ENCODE measurements at places on chromosomes 1 and 21.

- DNase-seq, result no peak
Observed at GRCh38 chr1:1752636-1753606, 25.3 kb downstream of the NADK start.

- DNase-seq, result no peak
Observed at GRCh38 chr21:44482581-44483287, 27.4 kb downstream of the LRRC3 start.

DNA sequence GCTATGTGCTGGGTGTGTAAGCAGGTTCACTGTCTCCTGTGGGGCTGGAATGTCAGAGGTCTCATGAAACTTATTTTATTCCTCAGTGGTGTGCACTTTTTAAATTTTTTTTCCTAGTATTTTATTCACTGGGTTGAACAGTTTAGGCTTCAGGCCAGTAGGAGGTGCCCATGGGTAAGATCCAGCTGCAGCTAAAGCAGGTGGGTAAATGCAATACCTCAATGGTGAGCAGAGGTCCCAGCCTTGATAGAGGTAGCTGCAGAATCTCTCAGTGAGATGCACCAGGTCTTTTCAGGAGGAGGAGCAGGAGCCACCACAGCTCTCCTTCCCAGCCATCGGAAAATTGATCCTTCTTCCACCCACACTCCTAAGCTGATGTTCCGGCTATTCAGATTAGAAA, 12.6 kb upstream of the OR6N2 start:
- DNase-seq, result no peak

GRCh38 chr1:167627865-167628641, 2.0 kb upstream of the RCSD1 start:
- DNase-seq, result no peak

DNA sequence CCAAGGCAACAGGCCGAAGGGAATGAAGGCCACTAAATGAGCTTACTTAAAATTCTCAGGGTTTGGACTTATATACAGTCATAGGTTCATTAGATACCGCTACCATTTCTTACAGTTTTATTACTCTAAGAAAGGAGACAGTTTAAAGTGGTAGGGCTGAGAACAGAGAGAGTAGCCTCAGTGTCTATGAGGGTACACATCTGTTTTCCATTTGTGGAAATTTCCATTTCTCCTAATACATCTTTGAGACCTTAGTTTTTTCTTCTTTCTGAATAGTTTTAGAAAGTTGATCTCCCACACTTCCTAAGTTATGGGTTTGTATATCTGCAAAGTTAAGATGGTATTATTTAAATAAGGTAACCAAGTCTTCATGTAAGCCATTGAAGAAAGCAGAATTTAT, 1279.1 kb downstream of the NCAM2 start:
- DNase-seq, result no peak

GRCh38 chr1:231653632-231654031, 27.0 kb downstream of the DISC1 start:
- DNase-seq, result no peak

- no peak for DNase-seq
Observed at GRCh38 chr1:19358710-19359109, 46.6 kb downstream of the SLC66A1 start.

- no peak for DNase-seq
Observed at GRCh38 chr1:230898748-230899147, 30.4 kb upstream of the C1orf198 start.

GRCh38 chr1:12598974-12599373, 19.0 kb downstream of the DHRS3 start:
- DNase-seq, result no peak

- no peak for DNase-seq
Observed at GRCh38 chr1:4617506-4617905, 36.9 kb upstream of the AJAP1 start.

- no peak for DNase-seq
Observed at GRCh38 chr1:198986442-198986841, 347.6 kb downstream of the PTPRC start.

- no peak for DNase-seq
Observed at GRCh38 chr1:208438112-208438699, 194.0 kb upstream of the PLXNA2 start.

DNA sequence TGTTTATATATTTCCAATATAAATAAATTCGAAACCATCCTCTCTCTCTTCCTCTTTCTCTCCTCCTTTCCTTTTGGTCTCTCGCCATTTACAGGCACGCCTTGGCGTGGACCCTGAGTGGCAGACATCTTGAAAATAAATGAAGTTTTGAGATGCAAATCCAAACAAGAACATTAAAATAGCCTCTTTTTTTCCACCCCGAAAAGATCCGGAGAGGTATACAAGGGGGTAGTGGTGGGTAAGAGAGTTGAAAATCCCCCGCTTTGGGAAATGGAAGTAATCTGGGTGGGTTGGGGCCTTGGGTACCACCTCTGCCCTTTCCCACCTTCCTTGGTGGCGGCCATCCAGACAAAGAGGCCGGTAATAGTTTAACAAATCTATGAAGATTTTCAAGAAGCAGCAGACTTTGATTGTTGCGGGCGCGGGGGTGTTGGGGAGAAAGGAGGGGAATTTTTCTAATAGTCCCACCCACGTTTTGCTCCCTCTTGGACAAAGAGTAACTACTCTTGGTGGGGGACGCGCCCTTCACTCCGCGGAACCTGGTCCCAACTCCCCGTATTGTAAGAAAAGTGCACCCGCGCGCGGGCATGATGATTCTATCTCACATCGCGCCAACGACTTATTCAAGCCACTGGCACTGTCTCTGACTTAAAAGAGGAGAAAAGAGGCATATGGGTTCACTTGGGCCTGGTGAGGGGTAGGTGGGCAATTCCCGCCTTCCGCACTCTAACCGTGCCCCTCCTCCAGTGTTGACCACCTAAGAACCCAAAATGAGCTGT, 4.0 kb upstream of the FOXD3 start:
- no peak for DNase-seq

DNA sequence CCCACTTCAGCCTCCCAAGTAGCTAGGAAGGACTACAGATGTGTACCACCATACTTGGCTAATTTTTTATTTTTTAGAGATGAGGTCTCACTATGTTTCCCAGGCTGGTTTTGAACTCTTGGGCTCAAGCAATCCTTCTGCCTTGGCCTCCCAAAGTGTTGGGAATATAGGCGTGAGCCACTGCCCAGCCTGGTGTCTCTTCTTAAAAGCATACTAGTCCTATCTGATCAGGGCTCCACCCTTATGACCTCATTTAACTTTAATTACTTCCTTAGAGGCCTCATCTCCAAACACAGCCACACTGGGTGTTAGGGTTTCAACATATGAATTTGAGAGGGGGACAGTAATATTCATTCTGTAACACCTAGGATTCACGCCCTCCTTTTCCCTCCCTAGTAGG, 130.9 kb downstream of the GLIS1 start:
- DNase-seq, result no peak

DNA sequence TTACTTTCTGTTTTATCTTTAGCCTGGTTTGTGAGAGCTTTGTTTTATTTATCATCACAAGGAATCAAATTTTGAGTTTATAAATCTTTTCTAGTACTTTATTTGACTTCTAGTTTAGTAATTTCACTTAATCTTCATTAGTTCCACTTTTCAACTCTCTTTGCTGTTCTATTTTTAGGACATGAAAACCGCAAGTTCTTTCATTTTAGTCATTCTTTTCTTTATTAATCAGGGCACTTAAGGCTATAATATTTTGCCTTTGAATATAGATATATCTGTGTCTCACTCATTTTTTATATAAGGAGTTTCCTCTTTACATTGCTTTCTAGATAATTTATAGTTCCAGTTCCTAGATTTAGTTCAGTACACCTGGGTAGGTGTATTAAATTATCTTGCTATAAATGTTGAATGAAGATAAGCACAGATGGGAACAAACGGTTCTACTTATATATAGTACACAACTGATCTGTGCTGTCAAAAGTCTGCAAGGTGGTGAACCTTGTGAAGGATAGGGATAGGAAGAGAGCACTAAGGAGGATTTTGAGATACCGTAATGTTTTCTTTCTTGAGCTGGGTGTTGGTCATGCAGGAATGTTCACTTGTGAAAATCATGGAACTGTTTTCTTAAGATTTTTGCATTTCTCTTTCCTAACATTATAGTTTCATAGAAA, 402.3 kb downstream of the RYR2 start:
- DNase-seq, result no peak

GRCh38 chr1:88847643-88848042, 43.7 kb downstream of the GTF2B start:
- no peak for DNase-seq

- no peak for DNase-seq
Observed at GRCh38 chr1:26838474-26839338, 12.2 kb downstream of the ZDHHC18 start.

DNA sequence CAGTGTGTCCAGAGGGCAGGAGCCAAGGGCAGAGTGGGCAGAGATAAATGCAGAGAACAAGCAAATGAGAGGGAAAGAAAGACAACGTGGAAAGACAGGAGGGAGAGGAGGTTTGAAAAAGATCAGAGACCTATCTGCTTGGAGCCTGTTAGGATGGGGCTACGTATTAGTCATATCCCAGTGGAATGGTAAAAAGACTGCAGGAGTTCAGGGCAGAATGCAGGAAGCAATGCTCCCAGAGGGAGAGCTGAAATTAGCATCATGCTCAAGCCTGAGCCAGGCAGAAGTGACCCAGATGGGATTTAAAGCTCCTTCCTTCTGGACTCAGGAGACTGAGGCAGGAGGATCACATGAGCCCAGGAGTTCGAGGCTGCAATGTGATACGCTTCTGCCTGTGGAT, 261.3 kb upstream of the CHRM3 start:
- no peak for DNase-seq

- no peak for DNase-seq
Observed at GRCh38 chr21:10521091-10521598, at the start of gene TPTE. TPTE (plus strand) TSS chr21:10521583; CDS start chr21:10538724, 17,141 bp downstream.

DNA sequence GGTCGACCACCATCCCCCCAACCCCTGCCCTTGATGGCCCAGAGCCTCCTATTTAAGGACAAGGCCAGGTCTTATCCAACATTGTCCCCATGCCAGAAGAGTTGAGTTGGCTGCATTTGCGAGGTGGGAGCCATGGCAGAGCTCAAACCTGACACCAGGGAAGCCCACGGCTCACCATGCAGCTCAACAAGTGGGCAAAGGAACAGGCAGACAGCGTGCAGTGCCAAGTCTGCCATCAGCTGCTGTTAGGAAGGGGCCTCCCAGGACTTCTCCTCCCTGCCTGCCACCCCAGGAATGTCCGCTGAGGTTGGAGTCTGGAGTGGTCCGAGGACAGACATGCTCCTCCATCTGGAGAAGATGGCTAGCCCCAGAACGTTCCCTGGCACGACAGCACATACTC, 19.9 kb downstream of the SLC45A3 start:
- no peak for DNase-seq

- DNase-seq, result no peak
Observed at GRCh38 chr1:25698252-25698651, 81.7 kb downstream of the MAN1C1 start.

DNA sequence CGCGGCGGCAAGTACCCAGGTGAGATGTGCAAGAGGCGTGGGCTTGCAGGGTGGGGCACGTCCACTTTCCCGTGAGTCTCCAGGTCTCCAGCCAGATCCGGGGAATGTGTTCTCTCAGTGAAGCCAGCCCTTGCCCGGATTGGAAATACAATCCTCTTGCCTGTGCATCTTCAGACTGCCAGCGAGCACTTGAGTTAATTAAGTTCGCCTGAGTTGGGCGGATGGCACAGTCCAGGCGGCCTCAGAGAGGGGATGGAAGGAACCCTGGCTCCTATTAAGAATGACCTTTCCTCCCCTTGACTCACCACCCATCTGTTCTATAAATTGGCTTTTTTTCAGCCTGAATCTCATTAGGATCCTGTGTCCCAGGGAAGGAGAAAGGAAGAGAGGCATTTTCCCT, 33.3 kb upstream of the CNTN2 start:
- DNase-seq, result no peak

DNA sequence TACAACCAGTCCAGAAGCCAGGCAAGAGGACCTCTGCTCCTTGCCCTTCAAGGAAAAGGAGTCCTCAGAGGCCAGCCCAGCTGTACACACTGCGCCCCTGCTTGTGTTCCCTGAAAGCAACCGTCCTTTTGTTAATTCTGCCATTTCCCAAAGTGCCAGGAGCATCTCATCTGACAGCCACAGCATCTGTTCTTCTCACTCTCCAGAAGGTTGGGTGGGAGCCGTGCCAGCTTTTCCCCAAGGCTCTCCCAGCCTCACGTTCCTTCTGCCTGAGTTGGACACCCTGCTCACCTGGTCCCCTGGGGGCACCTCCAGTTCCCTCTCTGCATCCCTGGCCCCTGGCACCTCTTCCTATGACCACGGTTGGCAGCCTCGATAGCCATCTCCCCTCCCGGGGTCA, 10.5 kb upstream of the CNTN2 start:
- DNase-seq, result no peak
